ENCODE measurements at places on chromosomes 3 and 15.

- no peak for DNase-seq
These were observed 58.1 kb upstream of the FOXP1 start for GRCh38 chr3:71641674-71642073.

GRCh38 chr3:72427624-72428023, 420.6 kb downstream of the SHQ1 start:
- DNase-seq, result no peak

GRCh38 chr3:13556207-13556606, 7.3 kb downstream of the FBLN2 start:
- DNase-seq, result no peak

DNA sequence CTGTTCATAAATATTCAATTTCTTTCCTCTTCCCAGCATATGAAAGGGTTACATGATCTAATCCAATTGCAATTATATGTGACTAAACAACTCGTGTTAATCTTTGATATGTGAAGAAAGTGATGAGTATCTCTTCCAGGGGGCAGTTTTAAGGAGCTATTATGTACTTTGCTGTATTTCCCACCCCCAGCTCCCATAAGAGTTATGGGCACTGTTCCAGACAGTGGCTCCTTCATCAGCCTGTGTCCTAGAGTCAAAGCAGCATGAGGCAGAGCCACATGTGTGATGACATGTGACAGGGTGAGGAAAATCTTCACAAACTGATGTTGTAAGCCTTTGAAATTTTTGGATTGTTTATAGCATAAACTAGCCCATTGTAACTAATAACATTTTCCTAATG, 315.4 kb downstream of the DIPK2A start:
- no peak for DNase-seq

GRCh38 chr3:119405315-119405714, 58.1 kb downstream of the TMEM39A start:
- DNase-seq, result no peak

DNA sequence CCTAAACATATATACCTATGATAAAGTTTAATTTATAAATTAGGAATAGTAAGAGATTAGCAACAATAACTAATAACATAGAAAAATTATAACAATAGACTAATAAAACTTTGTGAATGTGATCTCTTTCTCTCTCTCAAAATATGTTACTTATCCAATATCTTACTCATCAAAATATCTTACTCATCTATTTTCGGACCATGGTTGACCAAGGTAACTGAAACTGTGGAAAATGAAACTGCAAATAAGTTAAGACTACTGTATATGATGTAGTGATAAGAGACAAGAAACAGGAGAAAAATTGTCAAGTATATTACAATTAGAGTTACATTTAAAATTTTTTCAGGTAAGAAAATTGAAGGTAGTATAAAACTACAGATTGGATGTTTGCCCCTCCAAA, 19.2 kb downstream of the MAP3K13 start:
- DNase-seq, result no peak

DNA sequence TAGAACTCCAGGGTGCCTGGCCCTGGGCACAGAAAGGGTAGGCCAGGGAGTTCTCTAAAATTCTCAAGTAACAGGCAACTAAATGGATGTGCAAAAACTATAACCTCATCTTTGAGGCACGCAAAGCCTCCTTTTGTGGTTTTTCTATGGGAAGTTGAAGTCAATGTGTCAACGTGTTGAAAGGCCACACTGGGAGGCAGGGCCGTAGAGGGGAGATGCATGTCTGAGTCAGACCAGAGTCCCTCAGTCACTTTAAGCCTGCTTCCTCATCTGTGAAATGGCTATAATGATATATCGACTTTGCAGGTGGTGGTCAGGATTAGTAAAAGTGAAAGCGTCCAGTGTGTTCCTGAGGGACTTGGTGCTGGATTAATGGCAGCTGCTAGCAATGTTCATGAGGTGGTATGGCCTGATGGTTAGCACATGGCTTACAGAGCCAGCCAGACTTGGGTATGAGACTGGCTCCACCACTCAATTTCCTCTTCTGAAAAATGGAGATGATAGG, 17.0 kb downstream of the TGM5 start:
- DNase-seq, result no peak

DNA sequence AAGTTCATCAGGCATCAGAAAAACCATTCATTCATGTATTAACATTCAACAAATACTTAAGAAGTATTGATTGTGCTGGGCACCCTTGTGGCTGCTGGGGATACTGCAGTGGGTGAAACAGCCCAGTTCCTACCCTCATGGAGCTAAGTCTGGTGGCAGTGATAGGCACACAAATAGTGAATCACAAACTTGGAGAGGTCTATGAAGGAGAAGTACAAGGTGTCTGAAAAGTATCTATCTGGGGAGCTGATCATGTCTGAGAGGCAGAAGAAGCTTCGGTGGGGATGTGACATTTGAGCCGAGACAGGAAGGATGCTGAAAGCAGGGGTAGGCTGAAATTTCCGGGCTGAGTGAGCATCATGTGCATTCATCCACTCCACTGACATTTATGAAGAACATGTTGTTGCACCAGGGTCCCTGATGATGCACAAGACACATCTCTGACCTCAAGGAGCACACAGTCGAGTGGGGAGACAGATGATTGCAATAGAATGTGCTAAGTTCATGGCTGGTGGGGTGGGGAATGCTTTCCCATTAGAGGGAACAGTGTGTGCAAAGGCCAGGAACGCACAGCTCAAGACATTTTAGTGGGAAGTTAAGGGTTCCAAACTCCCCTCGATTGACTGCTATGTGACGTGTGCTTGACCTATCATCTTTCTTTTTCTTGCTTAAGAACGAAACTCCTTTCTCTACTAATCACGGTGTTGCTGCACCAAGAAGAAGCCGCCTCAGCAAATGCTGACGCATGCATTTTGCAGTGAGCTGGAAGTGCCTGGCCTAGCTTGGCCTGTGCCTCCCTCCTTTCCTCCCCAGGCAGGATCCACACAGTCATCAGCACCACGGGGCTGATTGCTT, 309.1 kb upstream of the ICE2 start:
- peak; percentile 11 for DNase-seq

- peak; percentile 84 for DNase-seq
These were observed at the start of gene IGF1R for GRCh38 chr15:98647774-98648653. IGF1R (plus strand) TSS chr15:98648539; CDS start chr15:98649582, 1,043 bp downstream.

DNA sequence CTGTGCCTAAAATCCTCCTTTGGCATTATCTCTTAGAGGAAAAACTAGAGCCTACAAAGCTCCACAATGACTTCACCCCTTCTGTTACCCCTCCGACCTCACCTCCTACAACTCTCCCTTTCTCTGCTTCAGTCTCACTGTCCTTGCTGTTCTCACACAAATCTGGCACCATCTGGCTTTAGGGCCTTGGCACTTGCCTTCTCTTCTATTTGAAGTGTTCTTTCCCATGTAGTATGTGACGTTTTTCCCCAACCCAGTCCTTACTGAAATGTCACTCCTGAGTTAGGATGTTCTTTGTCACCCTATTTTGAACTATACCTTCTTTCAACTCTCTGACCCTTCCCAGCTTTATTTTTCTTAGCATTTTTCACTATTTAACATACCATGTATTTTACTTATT, 8.7 kb downstream of the STX19 start:
- no peak for DNase-seq

GRCh38 chr3:79392479-79392878, 375.3 kb downstream of the ROBO1 start:
- no peak for DNase-seq

DNA sequence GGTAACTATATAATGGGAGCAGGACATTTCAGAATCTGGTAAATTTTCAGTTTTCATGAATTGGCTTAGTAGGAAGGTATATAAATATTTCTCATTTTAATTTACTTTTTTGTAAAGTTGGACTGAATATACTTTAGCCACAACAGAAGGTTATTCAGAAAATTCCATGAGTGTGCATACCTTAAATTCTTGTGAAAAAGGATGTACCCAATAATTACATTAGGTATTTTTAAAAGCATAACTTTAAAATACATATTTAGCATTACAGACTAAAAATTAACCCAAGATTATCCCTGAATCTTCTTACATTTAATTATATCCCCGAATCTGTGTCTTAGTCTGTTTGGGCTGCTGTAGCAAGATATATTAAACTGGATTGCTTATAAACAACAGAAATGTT, 24.9 kb upstream of the ATP11B start:
- DNase-seq, result no peak

DNA sequence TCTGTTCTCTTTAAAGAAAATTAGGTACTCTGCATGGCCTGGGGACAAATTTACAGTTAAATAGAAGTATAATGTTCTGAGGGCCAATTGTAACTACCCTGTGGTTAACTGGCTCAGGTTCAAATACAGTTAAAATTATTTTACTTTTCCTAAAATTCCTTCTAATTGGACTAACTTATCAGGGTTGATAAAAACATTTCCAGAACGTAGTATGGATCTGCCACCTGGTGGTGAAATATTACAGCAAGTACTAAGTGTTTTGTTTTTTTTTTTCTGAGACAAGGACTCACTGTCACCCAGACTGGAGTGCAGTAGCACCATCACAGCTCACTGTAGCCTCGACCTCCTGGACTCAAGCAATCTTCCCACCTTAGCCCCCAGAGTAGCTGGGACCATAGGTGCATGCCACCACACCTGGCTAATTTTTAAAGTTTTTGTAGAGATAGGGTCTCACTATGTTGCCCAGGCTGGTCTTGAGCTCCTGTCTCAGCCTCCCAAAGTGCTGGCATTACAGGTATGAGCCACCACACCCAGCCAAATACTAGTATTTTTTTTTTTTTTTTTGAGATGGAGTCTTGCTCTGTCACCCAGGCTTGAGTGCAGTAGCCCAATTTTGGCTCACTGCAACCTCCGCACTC, 29.2 kb downstream of the NEO1 start:
- DNase-seq, result no peak

- DNase-seq, result no peak
These were observed 13.1 kb downstream of the CCR1 start for GRCh38 chr3:46194868-46195553.

GRCh38 chr3:177672252-177672911, 475.1 kb upstream of the TBL1XR1 start:
- DNase-seq, result no peak

DNA sequence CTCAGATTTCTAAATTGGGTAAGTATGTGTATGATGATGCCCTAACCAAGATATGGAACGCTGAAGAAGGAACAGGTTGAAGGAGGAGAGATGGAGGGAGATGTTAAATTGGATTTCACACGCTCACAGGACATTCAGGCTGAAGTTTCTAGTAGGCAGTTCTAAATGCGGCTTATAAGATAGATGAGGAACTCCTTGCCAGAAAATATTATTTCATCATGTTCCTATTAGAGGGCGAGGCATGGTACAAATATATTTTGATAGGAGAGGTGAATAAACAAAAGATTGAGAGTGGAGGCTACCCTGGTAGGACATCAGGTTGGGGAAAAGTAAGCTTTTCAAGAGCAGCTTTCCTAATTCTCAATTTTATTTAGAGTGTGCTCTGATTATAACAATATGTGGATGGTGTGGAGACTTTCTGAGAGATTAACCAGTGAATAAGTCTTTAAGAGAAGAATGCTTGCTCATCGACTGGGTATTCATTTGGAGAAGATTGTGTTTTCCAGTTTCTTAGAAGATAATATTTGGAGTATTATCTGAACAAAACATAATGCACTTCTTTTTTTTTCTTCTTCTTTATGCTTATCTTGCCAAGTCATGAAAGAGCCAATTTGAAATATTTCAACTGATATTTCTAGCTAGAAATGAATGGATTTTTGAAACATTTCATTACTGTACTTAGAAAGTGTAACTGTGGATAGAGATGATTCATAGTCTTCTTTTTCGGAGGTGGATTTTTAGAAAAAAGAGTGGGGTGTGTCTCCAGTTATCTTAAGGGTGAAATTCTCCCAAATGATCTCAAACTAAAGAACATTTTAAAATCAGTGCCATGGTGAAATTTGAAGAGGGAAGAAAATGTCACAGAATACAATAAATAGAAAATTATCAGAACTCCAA, 88.5 kb downstream of the B3GALNT1 start:
- DNase-seq, result no peak

- no peak for DNase-seq
These were observed 43.2 kb upstream of the PTPN23 start for GRCh38 chr3:47337656-47338055.

GRCh38 chr15:40543082-40543481, 21.8 kb downstream of the CCDC32 start:
- no peak for DNase-seq

GRCh38 chr3:138113326-138113725, 2.1 kb downstream of the DZIP1L start:
- no peak for DNase-seq

DNA sequence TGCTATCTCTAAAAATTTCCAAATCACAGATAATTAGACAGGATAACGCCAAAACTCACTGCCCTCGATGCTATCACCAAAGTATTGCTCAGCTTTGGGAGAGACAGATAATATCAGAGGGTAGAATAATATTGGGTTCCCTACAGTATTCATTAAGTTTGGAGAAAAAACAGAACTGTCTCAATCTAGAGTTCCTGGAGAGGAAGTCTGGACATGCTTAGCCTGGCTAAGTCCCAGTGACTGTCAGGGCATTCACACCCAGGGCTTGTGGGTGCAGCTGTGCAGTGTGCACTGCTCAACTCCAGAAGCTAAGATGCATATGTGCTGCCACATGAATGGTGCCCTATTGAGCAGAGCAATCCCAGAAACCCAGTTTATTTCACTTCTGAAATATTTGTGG, 459.6 kb upstream of the DPH6 start:
- no peak for DNase-seq

- DNase-seq, result no peak
These were observed 3.6 kb downstream of the PTPN23 start for GRCh38 chr3:47384425-47384824.

DNA sequence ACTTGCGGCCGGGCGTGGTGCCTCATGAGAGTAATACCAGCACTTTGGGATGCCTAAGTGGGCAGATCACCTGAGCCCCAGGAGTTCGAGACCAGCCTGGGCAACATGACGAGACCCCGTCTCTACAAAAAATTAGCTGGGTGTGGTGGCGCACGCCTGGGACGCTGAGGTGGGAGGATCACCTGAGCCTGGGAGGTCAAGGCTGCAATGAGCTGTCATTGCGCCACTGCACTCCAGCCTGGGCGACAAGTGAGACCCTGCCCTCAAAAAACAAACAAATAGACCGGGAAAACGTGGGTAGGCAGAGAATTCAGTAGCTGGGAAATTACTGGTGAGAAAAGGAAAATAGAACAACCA, 667 bp downstream of the UMPS start:
- DNase-seq, result no peak

DNA sequence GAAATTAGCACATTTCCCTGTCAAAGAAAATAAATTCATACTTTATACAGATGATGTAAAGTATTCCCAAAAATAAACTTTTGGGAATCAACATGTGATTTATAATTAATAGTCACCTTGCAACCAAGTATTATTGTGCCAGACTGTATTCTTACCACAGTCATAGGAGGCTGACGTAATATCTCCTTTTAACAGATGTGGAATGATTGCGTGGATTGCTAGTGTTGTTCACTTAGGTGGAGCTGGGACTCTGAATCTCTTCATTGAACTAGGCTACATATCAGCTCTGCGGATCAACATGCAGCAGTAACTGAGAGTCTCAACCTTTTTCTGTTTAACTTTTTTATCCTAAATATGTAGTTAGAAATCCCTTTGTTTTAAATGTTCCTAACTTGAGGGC, 37.2 kb downstream of the PXK start:
- DNase-seq, result no peak

GRCh38 chr3:127045435-127046045, 62.6 kb downstream of the PLXNA1 start:
- DNase-seq, result no peak

- DNase-seq, result no peak
These were observed 97.2 kb upstream of the CNTN4 start for GRCh38 chr3:2001306-2002108.

Data from T-helper 1 cell (primary cell).